ENCODE measurements at places on chromosomes 12 and 14.
A peak's percentile ranks its signal among the peaks of the same experiment; 100 is the strongest.

GRCh38 chr12:52380271-52380694 is 5.2 kb downstream of the KRT84 start:
- no peak for DNase-seq

GRCh38 chr12:39006286-39006685 is 100.9 kb upstream of the CPNE8 start:
- no peak for DNase-seq

- DNase-seq, result no peak
These were observed 80.8 kb upstream of the TTC7B start for GRCh38 chr14:90897022-90897421.

DNA sequence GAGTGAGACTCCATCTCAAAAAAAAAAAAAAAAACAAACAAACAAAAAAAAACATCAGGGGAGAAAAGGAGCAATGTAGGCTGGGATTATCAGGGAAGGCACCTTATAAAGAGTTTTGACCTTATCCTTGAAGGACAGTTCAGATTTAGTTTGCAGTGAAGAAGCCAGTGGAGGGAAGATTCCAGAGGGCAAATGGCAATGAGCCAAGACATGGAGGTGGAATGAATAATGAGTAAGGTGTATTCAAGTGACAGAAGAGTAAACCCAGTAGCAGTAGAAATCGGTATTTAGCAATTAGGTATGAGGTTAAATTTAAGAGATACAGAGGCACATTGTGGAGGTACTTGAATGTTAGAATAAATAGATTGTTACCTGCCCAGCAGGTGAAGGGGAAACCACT is 2.2 kb upstream of the DUSP16 start:
- DNase-seq, result no peak

- DNase-seq, result no peak
These were observed 60.1 kb downstream of the SUSD6 start for GRCh38 chr14:69671365-69672030.

DNA sequence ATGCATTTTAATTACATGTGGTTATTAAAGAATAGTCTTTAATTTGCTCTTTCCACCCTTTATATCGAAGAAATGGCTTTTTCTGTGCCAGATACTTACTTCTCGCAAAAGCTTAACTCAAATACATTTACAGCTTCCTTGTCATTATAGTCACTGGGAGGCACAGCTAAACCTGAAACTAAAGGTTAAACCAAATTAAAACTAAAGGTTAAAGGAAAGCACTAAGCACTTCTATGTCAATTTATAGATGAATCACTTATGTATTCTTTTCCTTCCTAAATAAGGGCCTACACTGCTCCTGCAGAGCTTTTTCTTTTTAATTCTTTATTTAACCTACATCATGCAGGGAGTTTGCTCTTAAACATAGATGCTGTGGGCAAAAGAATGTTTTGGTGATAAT is 9.1 kb downstream of the C14orf93 start:
- no peak for DNase-seq

DNA sequence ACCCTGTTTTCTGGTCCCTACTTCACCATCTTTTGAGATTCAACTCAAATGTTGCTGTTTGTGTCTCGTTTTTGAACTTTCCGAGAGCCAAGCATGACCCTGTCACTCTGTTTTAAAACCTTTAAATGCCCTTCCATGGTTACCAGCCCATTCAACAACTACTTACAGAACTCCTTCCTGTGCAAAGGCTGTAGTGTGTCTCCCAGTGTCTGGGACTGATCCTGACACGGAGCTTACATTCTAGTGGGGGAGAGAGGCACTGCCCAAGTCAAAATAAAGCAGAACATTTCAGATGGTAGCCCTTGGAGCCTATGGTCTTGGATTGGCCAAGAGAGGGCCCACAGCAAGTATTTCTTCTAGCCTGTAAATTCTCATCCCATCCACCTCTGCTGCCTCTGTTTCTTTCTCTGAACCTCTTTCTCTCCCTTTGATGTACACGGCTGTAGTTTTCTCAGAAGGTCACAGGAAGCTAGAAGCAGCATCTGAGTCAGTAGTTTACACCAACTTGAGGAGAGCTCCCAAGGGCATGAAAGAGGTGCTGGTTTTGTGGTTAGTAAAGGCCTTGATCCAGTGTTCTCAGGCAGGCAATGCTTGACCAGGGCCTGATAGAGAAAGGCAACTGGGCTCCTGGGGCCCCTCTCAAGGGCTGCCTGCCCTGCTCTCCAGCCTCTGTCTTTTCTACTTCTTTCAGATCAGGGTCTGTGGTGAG is 42.3 kb upstream of the SLC24A4 start:
- DNase-seq, result no peak

DNA sequence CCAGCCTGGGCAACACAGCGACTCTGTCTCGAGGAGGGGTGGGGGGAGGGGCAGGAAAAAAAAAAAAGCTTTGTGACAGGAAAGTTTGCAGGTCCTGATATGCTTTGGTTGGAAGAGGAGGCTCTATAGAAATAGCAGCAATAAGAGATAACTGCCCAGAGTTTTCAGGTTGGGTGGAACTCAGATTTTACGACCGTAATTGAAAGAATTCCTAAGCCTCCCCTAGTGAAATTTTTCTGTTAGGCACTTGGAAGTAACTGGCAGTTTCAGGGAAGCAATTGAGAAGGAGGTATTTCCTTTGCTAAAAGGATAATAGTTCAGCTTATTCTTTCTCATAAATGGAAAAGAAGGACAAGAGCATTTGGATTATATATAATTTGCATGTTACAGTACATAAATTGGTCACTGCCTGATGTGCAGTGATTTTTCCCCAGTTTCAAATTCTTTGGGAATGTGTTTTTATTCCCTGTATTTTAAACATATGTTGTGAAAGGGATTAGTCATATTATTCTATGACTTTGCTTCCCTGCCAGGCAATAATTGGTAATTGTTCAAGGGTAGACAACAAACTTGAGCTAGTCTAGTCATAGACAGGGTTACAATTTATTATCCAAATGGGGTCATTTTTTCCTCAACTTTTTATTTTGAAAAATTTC is 452.8 kb downstream of the AEBP2 start:
- DNase-seq, result no peak

DNA sequence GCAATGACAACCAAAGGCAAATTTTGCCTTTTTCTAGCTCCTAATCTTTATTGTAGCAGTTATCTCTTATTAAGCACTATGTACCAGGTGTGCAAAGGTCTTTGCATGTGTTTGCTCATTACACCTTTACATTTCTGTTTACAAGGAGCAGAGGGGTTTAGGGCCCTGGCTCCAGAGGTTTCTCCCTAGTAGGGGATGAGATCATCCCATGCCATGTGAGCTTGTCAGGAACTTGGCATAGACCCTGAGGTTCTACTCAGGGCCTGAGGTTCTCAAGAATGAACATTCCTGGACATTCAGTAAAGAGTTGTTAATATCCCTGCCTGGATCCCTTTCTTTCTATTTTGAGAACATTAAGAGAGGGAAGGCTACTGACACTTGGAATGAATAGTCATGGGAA is 292.0 kb downstream of the RPAP3 start:
- no peak for DNase-seq

- peak; percentile 8 for DNase-seq
These were observed 100.2 kb downstream of the EPS8 start for GRCh38 chr12:15688838-15689625.

- DNase-seq, result no peak
These were observed 10.5 kb downstream of the MTRFR start for GRCh38 chr12:123243671-123244262.

GRCh38 chr14:65961004-65961403 is 525.2 kb upstream of the CCDC196 start:
- DNase-seq, result peak; percentile 12

- no peak for DNase-seq
These were observed 420 bp upstream of the PPP1R1A start for GRCh38 chr12:54588890-54589267.

DNA sequence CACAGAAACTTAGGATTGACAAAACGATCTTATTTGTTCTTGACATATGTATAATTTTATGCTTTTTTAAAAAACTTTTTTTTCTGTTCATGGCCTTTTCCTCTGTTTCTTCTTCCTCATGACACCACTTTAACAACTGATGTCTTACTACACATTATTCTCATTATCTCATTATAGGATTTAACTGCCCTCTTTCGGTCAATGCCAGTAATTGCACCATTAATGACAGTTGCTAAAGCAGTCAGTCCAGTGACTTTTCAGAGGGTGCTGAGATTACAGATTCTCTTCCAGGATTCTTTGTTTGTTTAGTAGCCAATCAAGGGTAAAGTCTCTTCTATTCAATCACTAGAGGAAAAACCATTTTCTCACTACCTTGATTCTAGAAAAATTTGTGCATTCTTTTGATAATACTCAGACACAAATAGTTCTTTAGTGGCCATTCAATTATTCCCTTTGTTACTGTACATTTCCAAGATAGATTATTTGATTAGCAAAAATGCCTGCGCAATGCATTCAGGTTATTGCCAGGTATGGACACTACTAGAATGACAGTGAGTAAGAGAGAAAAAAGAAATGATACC is 50.1 kb downstream of the KLRG1 start:
- peak; percentile 65 for DNase-seq

- peak; percentile 7 for DNase-seq
These were observed 13.1 kb downstream of the KRT83 start for GRCh38 chr12:52307836-52308805.

DNA sequence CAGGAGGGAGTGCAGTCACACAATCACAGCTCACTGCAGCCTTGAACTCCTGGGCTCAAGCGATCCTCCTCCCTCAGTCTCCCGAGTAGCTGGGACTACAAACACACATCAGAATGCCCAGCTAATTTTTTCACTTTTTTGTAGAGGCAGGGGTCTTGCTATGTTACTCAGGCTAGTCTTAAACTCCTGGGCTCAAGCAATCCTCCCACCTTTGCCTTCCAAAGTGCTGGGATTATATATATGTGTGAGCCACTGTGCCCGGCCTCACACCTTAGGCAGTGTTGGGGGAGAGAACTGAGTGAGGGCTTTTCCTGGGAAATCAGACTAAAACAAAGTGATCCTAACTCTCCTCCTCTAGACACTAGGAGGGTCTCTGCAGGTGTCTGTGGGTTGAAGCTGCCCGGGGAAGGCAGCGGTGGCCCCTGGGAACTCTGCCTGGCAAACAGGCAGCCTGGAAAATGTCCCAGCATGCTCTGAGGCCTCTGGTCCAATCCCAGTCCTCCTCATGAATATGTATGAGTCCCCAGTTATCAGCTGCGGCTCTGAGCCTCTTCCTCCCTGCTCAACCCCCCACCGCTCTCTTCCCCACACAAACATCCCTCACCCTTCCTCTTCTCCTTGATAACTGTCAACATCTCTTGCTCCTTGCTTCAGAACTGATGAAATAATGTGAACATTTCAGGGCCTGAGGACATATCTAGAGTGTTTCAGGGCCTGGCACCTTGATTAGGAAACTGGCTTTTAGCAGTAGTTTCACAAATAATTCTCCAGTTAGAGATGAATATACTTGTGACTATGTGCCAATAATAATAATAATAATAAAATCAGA is 7.9 kb upstream of the NAA25 start:
- peak; percentile 66 for DNase-seq

- no peak for DNase-seq
These were observed 11.1 kb downstream of the BCL11B start for GRCh38 chr14:99260587-99261551.

- DNase-seq, result no peak
These were observed 41.9 kb upstream of the BDKRB2 start for GRCh38 chr14:96162741-96163140.

DNA sequence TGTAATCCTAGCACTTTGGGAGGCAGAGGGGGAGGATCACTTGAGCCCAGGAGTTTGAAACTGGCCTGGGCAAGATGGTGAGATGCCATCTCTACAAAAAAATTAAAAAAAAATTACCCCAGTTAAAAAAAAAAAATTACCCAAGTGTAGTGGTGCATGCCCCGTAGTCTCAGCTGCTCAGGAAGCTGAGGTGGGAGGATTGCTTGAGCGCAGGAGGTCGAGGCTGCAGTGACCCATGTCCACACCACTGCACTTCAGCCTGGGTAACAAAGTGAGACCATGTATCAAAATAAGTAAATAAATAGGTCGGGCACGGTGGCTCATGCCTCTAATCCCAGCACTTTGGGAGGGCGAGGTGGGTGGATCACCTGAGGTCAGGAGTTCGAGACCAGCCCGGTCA is 128.8 kb downstream of the VRK1 start:
- DNase-seq, result no peak

DNA sequence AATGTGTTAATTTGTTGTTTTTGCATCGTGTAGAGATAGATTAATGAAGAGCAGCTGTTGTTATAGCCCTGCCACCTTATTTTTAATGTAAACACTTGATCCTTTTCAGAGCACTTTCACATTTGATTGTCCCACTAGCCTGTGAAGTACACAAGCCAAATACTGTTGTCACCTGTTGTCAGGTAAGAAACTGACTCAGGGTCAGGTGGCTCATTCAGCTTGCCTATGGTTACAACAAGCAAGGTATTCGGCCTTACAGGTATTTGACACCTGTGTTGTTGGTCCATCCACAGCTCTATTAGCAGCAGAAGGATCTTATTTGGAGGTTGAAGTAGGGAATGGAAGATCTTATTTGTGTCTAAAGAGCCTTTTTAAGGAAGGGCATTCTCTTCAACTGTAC is 108.9 kb downstream of the GPR135 start:
- DNase-seq, result no peak

GRCh38 chr12:3132636-3133404 is 55.6 kb downstream of the TSPAN9 start:
- DNase-seq, result no peak

DNA sequence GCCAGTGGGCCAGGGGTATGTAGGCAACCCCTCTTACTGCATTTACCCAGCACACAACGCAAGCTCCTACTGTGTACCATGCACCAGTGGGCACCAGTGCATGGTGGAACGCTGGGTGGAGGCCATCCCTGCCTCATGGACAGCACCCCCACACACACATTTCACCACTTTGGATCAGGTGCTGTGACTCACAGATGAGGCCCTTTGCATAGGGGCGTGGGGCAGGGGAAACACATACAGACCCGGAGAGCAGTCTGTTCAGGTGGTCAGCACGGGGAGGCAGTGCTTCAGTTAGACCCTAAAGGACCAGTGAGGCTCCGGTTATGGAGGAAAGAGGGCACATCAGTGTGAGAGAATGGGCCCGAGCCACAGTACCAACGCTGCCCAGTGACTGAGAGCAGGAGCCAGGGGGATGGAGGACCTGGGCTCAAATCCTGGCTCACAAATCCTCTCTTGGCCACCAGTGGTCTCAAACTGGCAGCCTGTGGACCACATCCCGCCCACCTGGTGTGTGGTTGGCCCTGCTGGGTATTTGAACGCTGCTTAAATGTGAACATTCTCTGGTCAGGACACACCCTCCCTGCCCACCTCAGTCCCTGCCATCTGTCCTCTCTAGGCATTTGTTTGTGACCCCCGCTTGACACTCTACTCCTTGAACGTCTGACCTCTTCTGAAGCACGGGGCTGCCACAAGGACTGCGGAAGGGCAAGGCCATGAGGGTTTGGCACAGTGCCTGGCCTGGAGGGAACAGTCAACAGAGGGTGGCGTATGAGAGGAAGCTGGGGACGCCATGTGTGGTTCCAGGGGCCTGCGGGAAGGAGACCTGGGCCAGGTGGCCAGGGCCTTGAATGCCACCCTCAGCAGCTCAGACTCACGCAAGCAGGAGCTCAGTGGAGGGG is 46.7 kb downstream of the FAM222A start:
- DNase-seq, result no peak

- no peak for DNase-seq
These were observed 148.8 kb downstream of the ZFP36L1 start for GRCh38 chr14:68644101-68644500.

All from AML-193 (cell line).